ENCODE measurements at places on chromosomes 2 and 18.
A peak's percentile ranks its signal among the peaks of the same experiment; 100 is the strongest.

GRCh38 chr2:33110461-33110860 lies 163.7 kb downstream of the LTBP1 start:
- no peak for DNase-seq

DNA sequence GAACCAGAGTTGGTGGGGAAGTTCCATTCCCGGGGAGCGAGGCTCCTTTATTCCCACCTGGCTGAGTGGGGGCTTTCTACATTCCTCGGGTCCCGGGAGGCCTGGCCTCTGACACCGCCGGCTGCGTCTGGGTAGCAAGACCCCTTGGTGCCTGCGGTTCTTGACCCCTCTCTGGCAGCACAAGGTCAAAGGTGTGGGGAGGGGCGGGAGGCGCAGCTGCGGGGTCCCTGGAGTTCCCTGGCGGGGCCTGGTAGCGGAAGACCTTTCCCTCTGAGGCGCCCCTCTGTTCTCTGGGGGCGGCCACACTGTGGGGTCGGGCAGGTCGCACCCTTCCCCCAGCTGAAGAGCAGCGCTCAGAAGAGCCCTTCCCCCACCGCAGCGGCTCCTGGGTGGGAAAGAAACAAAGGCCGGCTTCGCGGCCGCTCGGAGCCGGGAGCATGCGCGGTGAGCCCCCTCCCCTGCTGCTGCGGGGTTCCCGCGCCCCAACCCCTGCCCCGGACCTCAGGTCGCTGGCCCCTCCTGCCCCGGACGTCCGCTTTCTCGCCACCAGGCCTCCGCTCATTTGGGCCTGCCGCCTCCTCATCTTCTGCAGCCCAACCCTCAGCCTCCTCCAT lies 146.3 kb downstream of the ANKRD44 start:
- DNase-seq: no peak

DNA sequence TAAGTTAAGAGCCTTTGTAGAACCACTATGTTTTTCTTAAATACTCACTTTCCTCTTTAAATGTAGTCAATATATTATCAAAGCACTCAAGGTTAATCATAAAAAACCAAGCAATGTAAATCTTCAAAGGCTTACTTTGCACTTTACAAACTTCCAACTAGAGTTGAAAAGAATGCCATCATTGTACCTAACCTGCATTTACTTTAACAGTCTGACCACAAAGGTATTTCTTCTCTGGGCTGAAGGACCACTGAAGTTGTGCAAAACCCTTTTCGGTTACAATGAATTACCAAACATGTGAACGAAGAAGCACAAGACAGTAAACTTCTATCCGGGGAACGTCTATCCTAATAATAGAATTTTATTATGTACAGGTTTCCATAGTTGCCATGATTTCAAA lies 3.0 kb downstream of the HNRNPLL start:
- no peak for DNase-seq

- DNase-seq: no peak
Observed at GRCh38 chr2:134712299-134712698, 6.5 kb downstream of the TMEM163 start.

GRCh38 chr2:128817171-128817570 lies 498.5 kb upstream of the HS6ST1 start:
- DNase-seq: no peak

GRCh38 chr18:8619835-8620577 lies 10.8 kb downstream of the RAB12 start:
- peak; percentile 54 for DNase-seq

DNA sequence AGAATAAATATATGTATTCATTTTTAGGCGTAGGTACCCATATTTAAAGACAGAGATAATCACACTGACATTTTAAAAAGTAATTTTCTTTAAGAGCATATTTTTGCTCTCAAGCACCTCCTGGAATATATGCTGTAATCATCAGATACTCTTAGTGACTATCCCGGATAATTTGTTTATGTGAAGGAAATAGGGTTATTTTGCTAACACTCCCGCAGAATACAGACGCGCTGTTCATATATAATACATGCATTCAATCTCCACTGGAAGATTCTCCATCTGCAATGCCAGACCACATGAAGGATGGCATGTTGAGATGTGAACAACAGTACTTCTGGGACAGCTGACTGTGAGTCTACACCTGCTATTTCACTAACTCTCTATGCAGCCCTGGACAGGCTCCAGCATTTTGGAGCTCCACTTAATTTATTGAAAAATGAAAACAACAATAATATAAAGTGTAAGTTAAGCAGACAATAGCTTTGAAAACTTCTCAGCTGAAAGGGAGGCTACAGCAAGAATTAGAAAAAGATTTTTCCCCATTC lies 430.6 kb downstream of the TMX3 start:
- DNase-seq: no peak

DNA sequence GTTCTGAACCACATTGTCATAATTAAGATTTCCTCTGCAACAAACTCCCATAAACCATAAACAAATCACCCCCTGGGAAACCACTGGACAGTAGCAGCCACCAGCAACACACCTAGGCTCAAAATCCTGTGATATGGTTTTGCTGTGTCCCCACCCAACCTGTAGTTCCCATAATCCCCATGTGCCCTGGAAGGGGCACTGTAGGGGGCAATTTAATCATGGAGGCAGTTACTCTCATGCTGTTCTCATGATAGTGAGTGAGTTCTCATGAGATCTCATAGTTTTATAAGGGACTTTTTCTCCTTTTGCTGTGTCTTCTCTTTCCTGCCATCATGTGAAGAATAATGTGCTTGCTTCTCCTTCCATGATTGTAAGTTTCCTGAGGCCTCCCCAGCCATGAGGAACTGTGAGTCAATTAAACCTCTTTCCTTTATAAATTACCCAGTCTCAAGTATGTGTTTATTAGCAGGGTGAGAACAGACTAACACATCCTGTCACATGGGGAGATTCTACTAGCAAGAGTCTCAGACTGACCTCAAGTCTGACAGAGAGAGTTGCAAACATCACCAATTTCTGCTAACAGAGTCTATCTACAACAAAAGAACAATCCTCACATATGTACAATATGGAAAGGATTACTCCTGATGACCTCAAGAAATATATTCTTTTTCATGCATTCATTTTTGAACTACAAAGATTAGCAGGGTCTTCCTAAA lies 182.6 kb downstream of the GRB14 start:
- no peak for DNase-seq

DNA sequence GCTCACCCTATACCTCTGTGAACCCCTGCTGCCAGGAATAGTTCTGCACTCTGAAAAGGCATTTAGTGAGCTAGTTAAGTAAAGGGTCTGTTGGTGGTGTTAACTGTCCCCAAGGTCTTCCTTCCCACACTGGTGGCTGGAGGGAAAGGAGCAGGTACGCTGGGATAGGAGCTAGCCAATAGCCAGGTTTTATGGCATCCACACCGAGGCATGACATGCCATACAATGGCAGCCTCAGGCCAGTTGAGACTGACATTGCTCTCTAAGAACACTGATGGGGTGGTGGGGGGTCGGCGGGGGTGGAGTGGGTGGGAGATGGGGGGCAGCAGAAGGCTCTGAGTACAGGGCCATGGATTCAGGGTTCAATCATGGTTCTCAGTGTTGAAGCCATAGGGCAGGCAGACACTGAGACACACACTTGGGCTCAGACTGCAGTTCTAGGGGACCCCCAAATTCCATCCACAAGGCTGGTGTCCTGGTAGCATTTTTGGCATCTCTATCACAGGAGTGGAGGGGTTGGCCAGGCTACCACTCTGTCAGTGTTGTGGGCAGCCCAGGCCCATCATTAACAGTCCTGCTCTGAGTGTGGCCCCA lies 136.0 kb downstream of the CTIF start:
- no peak for DNase-seq

DNA sequence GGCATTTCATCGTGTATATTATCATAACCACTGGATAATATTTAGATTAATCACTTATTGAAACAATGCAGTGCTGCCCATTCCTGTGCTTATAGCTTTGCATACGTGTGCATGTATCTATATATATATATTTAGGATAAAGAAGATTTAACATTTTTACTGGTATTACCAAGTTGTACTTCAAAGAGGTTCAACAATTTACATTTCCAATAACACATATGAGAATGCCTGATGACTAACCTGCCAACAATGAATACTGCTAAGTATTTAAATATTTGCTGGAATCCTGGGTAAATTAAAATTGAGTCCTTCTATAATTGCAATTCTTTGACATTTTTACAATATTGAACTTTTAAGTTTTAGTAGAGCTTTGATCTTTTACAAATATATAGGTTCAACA lies 111.4 kb downstream of the SLC39A10 start:
- DNase-seq: no peak

DNA sequence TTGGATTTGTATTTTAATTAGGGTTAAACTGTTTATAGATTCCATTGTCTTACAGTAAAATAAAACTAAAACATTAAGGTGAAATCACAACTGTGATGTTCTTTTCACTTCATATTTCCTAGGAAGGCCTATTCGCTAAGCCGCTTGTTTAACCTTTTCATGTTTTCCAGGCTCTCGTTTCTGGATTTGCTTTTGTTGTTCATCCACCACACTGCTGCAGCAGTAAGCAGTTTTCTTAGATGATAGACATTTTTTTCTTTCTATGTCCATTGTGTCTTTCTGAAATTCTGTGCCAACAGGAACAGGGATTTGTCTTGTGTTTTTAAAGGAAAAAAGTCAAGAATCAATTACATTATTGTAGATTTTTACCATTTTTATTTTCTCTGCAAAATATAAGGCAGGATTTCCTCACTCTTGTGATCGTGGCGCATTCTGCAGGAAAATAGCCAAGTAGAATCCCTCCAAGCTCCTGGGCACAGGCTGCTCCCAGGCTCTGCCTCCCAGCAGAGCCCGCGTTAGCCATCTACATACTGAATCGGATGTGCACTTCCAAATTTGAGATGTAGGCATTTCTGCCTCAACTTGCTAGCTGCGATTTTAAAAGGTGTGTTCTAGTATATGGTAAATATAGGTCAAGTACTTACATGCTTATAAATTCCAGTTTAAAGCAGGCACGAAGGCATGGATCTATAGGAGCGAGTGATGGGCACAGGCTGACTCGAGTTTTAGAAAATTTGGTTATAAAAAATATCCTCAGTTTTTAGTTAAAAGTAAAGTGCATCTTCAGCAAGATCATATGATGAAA lies 10.2 kb downstream of the TSHZ1 start:
- DNase-seq: no peak

- DNase-seq: no peak
Observed at GRCh38 chr18:49697757-49698524, 115.4 kb downstream of the ACAA2 start.

DNA sequence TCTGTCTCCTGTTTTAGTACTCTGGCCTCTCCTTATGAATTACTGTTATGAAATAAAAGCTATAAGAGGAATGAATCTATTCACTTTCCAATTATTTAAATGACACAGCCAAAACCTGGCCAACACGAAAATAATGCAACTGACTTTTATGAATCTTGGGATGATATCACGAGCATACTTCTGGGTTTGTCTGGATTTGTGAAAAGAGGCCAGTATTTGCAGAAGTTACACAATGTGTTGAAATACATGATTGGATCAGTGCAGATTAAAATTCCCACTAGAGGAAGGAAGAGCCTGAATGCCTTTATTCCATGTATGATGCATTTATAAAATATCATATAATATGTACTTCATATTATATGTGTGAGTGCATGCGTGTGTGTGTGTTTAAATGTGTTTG lies 418.2 kb downstream of the GRB14 start:
- DNase-seq: no peak

DNA sequence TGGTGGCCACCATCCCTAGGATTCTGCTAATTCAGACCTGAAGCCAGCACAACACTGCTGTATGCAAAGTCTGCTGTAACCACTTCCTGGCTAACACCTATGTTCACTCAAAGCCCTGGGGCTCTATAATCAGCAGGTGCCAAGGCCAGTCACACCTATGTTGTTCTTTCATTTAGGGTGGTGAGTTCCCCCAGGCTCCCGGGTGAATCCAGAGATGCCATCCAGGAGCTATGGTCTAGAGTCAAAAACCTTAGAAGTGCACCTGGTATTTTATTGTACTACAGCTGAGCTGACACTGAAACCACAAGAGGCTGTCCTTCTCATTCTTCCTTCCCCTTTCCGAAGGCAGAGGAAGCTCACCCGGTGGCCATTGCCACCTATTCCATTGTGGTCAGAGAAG lies 46.2 kb upstream of the CCDC141 start:
- DNase-seq: no peak
